NCI-H1694 treated with DMSO at 0.1 percent for 48 hours (cell line): ENCODE measurements at places on chromosomes 3 and 15.

DNA sequence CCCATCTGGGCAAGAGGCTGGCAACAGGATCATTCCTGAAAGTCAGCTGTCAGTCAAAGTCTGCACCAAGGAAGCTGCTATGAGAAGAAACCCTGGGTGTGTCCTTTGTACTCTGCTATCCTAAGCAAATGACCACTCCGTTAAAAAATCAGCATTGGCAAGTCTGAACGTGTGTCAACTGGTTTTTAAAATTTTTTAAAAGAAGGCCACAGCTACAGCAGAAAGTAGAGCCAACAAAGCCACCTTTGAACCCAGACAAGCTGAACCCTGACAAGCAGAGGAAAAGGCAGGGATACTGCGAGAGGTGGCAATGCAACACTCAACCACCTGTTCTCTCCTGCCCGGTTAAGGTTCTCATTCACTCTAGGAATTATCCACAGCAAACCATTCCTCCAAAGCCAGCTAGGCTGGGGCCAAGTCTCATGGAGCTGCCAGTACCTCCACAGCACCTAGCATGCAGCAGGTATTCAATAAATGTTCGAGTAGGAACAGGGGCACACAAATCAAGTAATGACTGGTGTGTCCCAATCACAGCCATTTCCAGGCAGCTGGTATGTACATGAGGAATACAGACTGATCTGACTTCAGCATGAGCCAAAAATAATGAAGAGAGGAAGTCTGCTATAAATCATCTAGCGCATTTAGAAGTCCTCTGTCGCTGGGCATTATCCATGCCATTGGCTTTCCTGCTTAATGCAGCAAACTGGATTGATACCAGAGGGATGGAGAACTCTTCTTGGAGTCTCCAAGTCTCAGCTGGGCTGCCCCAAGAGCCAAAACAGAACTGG lies 76.0 kb downstream of the ADCY5 start:
- DNase-seq, result peak; percentile 78

GRCh38 chr15:87609474-87609873 lies 647.1 kb downstream of the NTRK3 start:
- DNase-seq, result no peak

- DNase-seq, result peak; percentile 83
These were observed 16.2 kb upstream of the VILL start for GRCh38 chr3:37974121-37975083.

- no peak for DNase-seq
These were observed 367.4 kb downstream of the IL20RB start for GRCh38 chr3:137325170-137325569.
